ENCODE measurements at places on chromosomes 12 and 14. TPM values are rescaled to one million over a fixed set of nuclear protein-coding genes. Genes with fewer than 3 reads are reported as not detected.
A peak's percentile ranks its signal among the peaks of the same experiment; 100 is the strongest.

GRCh38 chr12:101789171-101789570 lies 41.6 kb downstream of the GNPTAB start:
- no peak overlapping the region for H3K27ac ChIP-seq
- H3K27me3 ChIP-seq, result no peaks in the 10 kb centered on the region
- no peaks in the 10 kb centered on the region for H3K36me3 ChIP-seq
- DNase-seq, result no peak

ADAM21 gene
- total RNA-seq, result 0.52 TPM

PRMT5 gene
- 40.2 TPM for total RNA-seq

TFCP2 gene
- total RNA-seq, result 9.9 TPM

C12orf50 gene
- not detected for total RNA-seq

DNA sequence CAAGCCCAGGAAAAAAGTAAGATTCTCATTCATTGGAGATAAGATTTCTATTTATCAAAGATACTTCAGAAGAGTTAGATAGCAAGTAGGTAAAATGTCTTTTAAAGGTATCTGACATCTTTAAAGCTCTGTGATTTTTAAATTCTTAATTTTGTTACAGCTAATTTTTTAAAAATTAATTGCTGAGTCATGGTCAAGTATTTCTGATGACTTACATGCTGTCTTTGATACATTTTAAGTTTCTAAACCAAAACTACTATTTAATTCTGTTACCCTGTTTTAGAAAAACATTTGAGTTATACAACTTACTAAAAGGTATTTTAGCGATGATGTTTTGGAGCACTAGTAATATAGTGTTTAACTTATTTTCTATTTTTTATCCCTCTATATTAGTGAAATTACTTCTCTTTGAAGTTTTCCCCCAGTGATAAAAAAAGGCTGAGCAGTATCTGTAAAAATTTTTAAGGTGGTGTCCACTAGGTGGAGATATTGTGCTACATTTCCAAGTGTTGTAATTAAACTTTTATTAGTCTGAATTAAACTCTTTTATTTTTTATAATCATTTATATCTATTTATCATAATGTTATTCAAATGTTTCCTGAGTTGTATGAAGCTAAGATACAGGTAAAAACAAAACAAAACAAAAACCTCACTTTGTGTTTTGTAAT lies 11.5 kb downstream of the ALG10 start:
- no peak overlapping the region for H3K4me3 ChIP-seq
- no peak overlapping the region for H3K27ac ChIP-seq
- H3K36me3 ChIP-seq, result no peaks in the 10 kb centered on the region
- H3K4me1 ChIP-seq, result no peaks in the 10 kb centered on the region
- DNase-seq, result no peak

GRCh38 chr14:92914087-92914656 lies 8.8 kb upstream of the CHGA start:
- H3K27ac ChIP-seq, result no peak overlapping the region
- no peaks in the 10 kb centered on the region for H3K4me1 ChIP-seq
- no peaks in the 10 kb centered on the region for H3K36me3 ChIP-seq
- no peak for DNase-seq
- no peaks in the 10 kb centered on the region for H3K27me3 ChIP-seq

P3H3 gene
- 43.2 TPM for total RNA-seq

FGF6 gene
- total RNA-seq, result not detected

TSPAN19 gene
- total RNA-seq, result not detected

DNA sequence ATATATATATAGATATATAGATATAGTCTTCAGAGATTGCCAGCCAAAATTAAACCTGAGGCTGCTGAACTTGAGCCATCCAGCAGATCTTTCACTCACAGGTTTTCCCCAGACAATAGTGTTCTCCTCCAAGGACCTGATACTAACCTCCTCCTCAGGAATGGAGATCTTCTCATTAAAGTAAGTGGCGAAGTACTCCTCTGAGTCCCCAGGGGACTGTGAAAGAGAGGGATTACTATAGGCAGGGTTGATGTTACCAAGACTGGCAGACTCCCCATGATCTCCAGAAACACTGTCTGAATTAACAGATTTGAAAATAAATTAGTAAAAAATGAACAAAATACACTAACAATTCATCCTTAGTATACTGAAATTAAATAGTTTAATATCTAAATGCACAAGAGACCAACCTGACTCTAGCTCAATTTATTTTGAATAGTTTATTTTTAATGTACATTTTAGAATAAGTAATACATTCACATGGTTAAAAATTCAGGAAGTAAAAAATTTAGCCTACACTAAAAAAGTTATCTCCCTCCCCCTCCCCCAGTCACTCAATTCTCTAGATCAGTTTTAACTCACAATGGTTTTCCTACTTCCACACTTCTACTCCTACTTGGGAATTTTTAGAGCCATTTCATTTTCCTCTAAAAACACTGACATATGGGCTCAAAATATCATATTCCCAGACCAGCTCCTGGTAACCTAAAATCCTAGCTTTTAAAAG lies 17.7 kb downstream of the SLC11A2 start:
- peaks cover 3% of the 10 kb centered on the region for H3K36me3 ChIP-seq
- no peaks in the 10 kb centered on the region for H3K27me3 ChIP-seq
- H3K4me3 ChIP-seq, result no peak overlapping the region

DNA sequence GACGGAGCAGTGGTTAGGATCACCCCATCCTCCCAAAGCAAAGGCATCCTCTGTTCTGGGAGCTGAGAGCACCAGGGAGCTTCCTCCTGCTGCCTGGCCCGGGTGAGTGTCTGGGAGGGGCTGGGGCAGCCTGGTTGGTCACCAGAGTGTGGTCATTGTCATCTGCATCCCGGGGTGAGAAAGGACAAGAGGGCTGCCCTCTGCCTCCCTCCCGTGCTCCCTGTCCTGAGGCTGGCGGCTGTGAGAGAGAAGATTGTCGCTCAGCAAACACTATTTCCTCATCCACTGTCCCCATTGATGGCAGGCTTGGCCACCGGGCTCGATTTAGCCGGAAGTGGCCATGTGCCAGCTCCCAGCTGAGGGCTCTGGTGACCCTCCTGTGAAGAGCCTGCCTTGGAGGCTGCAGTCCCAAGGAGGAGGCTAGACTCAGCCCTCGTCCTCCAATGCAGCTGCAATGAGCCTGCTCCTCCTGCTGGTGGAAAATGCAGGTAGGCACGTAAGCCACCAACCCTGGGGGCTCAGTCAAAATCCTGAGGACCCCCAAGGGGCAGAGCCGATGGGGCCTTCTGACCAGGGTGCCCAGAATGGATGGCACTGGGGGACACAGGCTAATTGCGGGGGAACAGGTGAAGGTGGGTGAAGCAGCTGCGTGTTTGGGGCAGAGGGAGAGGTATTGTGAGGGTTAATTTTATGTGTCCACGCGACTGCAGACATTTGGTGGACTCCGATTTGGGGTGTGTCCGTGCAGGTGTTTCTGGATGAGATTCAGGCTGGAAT lies 155.7 kb downstream of the KIF26A start:
- no peak overlapping the region for H3K27ac ChIP-seq
- DNase-seq, result no peak
- no peaks in the 10 kb centered on the region for H3K36me3 ChIP-seq
- no peak overlapping the region for H3K4me3 ChIP-seq
- H3K27me3 ChIP-seq, result no peaks in the 10 kb centered on the region

DNA sequence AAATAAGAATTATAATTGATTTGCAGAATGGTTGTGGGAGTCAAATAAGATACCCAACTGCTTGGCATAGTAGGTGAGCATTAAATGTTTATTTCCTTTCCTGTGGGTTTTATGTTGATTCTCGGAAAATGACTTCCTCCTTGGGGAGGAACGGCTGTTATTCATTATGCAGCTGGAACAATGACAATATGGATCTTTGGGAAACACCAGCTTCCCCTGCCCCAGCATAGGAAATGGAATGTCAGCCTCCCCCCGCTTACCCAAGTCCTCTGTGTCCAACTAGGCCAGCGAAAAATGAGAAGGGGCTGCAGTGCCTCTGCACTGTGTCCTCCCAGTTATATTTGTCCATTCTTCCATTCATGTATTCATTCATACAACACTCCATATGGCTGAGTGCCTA lies 11.7 kb upstream of the CCDC177 start:
- no peaks in the 10 kb centered on the region for H3K36me3 ChIP-seq
- H3K4me1 ChIP-seq, result no peaks in the 10 kb centered on the region
- no peak for DNase-seq
- H3K27ac ChIP-seq, result no peak overlapping the region
- no peak overlapping the region for H3K4me3 ChIP-seq

ALDH2 gene
- total RNA-seq, result 48.8 TPM

DNA sequence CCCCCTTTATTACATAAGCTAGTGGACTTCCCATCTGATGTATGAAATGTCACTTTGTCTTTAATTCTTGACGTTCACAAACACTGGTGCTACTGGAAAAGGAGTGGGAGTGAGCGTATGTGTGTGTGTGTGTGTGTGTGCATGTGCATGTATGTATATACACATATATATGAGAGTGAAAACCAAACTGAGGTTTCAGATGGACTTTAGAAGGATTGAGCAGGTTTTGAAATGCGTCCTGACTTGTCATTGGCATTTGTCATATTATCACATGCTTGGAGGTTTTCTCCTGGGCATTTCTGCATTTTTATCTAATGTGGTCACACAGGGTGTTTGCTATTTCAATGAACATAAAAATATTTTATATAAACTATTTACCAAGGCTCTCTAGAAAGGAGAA lies 1085.9 kb downstream of the BCL11B start:
- no peak overlapping the region for H3K27ac ChIP-seq
- no peaks in the 10 kb centered on the region for H3K36me3 ChIP-seq
- no peak overlapping the region for H3K4me3 ChIP-seq
- no peak for DNase-seq
- no peaks in the 10 kb centered on the region for H3K4me1 ChIP-seq

- peaks cover 5% of the 10 kb centered on the region for H3K36me3 ChIP-seq
- H3K27ac ChIP-seq, result peak overlapping the region; percentile 95
- no peaks in the 10 kb centered on the region for H3K27me3 ChIP-seq
- H3K4me1 ChIP-seq, result peaks cover 34% of the 10 kb centered on the region
- peak overlapping the region; percentile 85 for H3K4me3 ChIP-seq
Observed at GRCh38 chr12:48681399-48681709, 684 bp downstream of the KANSL2 start.

DNA sequence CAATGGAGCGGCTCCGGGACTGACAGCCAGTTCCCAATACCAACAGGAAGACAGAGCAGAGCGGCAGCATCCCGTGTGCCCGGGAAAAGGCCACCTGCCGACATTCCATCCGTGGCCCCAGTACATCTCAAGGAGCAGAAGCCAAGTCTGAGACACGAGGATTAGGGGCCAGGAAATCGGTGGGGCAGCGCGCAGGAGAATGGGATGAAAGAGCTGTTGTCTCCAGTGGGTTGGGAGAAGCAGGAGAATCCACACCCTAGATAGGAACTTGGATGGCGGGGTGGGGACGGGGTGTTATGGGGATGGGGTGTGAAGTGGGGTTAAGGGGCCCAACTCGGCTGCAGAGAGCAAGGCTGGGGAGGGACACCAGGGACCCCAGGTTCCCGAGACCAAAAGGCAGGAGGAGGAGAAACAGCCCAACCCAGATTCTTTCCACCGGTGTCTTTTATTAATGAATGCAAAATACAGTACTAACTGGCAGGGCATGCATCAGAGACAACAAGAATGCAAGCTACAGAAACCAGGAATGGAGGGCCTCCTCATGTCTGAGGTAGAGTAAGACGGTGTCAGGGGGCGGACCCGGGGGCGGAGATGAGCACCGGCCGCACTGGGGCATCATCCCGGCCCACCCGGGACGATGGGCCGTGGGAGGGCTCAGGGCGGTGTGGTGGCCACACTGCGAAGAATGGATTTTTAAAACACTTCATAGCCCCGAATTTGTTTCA lies 50.3 kb downstream of the BEGAIN start:
- no peaks in the 10 kb centered on the region for H3K36me3 ChIP-seq
- no peaks in the 10 kb centered on the region for H3K27me3 ChIP-seq
- peak; percentile 29 for DNase-seq
- peak overlapping the region; percentile 94 for H3K27ac ChIP-seq
- H3K4me3 ChIP-seq, result no peak overlapping the region

- no peak overlapping the region for H3K27ac ChIP-seq
- no peak overlapping the region for H3K4me3 ChIP-seq
- no peak for DNase-seq
- no peaks in the 10 kb centered on the region for H3K27me3 ChIP-seq
- no peaks in the 10 kb centered on the region for H3K36me3 ChIP-seq
Observed at GRCh38 chr12:10241290-10241689, 28.6 kb downstream of the GABARAPL1 start.

DNA sequence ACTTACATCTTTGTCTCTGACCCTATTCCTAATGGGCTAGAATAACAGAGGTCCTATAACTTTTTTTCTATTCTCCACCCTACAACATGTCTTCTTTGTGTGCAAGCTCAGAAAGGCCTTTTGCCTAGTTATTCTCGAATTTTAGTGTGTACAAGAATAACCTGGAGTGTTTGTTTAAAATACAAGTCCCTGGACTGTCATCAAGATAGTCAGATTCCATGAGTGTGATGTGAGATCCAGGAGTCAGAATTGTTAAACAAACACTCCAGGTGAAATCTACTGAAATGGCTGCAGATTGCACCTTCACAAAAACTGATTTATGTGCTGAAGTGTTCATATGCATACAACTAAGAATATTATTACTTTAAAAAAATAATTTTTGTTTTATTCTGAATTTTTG lies 114.4 kb upstream of the DIO2 start:
- H3K36me3 ChIP-seq, result no peaks in the 10 kb centered on the region
- peaks cover 11% of the 10 kb centered on the region for H3K4me1 ChIP-seq
- no peaks in the 10 kb centered on the region for H3K27me3 ChIP-seq
- H3K27ac ChIP-seq, result no peak overlapping the region
- no peak overlapping the region for H3K4me3 ChIP-seq

GRCh38 chr14:105197211-105197641 lies 16.1 kb upstream of the NUDT14 start:
- H3K4me1 ChIP-seq, result peaks cover 31% of the 10 kb centered on the region
- no peak for DNase-seq
- H3K4me3 ChIP-seq, result no peak overlapping the region
- H3K36me3 ChIP-seq, result no peaks in the 10 kb centered on the region
- H3K27ac ChIP-seq, result no peak overlapping the region
- H3K27me3 ChIP-seq, result no peaks in the 10 kb centered on the region

GRCh38 chr12:124321040-124321481 lies 26.2 kb downstream of the RFLNA start:
- no peak overlapping the region for H3K27ac ChIP-seq
- no peaks in the 10 kb centered on the region for H3K4me1 ChIP-seq
- H3K4me3 ChIP-seq, result no peak overlapping the region
- H3K27me3 ChIP-seq, result no peaks in the 10 kb centered on the region
- H3K36me3 ChIP-seq, result peaks cover 14% of the 10 kb centered on the region

DNA sequence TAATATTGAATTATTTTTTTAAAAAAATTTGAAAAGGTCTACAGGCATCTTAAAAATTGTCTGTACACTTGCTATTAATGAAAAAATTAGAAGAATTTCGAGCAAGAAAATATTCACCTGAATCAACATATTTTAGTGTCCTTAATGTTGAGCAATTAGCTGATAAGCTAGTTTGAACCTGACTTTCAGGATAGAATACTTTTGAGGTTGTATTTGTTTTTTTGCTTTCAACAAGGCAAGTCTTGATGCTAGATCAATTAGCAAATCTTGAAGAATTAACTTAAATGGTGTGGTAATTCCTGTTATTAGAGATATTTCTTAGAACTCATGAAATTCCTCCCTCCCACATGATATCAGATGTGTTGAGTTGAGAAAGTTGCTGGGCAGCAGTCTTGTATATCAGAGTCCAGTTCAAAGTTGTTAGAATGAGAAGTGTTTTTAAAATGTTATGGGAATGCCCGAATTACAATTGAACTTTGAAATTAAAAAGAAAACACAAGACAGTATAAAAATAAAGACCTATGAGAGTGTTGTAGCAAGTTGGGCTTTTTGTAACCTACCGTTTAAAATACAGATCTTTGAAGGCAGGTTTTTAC lies 119.2 kb downstream of the TRMT5 start:
- H3K4me3 ChIP-seq, result no peak overlapping the region
- peaks cover 11% of the 10 kb centered on the region for H3K4me1 ChIP-seq
- H3K36me3 ChIP-seq, result no peaks in the 10 kb centered on the region
- DNase-seq, result no peak
- H3K27me3 ChIP-seq, result no peaks in the 10 kb centered on the region
- no peak overlapping the region for H3K27ac ChIP-seq
